ENCODE measurements at places on chromosomes 7 and 10.

- H3K27ac ChIP-seq: no peak overlapping the region
- H3K27me3 ChIP-seq: no peaks in the 10 kb centered on the region
- DNase-seq: no peak
- H3K4me1 ChIP-seq: no peaks in the 10 kb centered on the region
These were observed 455.8 kb downstream of the TFEC start for GRCh38 chr7:115574681-115575291.

- H3K27me3 ChIP-seq: no peaks in the 10 kb centered on the region
- H3K36me3 ChIP-seq: no peaks in the 10 kb centered on the region
- no peak overlapping the region for H3K4me3 ChIP-seq
- no peak overlapping the region for H3K27ac ChIP-seq
- no peak for DNase-seq
These were observed 28.3 kb downstream of the TBATA start for GRCh38 chr10:70756700-70757360.

DNA sequence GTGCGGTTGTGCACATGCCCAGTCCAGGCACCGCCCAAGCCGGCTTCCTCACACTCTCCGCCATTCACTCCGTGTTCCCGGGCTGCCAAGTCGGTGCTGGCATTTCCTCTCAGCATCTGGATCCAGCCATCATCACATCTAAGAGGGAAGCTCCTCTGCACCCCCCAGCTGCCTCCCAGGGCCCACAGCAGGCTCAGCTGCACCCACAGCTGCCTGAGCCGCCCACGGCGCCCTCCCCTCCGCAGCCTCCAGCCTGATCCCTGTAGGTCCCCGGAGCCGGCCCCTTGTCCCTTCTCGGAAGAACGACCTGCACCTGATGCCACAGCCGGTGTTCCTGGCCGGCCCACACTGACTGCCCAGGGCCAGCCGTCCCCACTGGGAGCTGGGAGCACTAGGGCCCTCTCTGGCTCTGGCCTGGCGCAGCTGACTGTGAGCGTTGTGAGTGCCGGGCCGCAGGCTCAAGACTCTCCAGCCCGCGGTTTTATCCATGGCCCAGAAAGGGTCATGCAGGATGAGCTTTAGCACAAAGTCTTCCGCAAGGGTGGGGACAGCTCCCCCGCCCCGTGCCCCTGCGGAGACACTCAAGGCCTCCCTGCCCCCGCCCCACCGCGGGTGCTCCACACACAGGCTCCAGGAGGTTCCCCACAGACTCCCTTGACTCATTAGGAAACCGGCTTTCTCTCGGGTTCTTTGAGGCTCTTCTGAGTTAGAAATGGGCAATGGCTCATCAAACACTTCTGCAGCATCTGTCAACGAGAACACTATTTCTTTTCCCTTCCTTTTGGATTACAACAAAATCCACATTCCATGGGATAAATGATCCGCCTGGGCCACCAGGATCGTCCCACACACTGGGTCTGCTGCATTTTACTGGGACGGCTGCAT, 31.2 kb downstream of the CFAP46 start:
- H3K4me1 ChIP-seq: no peaks in the 10 kb centered on the region
- no peak overlapping the region for H3K27ac ChIP-seq
- DNase-seq: no peak
- H3K27me3 ChIP-seq: no peaks in the 10 kb centered on the region
- no peak overlapping the region for H3K4me3 ChIP-seq
- no peaks in the 10 kb centered on the region for H3K36me3 ChIP-seq

DNA sequence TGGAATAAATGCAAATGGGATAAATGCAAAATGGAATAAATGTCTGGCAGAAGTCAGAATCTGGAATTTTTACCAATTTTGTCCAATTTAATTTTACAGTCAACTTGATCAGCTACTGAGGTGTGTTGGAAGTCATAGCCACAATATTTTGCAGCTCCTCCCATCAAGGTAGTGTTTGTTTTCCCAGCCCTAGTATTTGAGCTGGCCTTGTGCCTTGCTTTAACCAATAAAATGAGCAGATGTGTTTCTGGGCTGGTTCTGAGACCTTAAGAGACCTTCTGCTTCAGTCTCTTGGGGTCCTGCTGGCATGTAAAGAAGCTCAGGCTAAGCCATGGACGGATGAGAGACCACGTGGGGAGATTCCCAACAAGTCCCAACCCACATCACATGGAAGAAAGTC, 42.7 kb upstream of the RSBN1L start:
- peak; percentile 35 for DNase-seq
- H3K4me1 ChIP-seq: peaks cover 33% of the 10 kb centered on the region
- H3K27me3 ChIP-seq: no peaks in the 10 kb centered on the region
- H3K36me3 ChIP-seq: peaks cover 23% of the 10 kb centered on the region

DNA sequence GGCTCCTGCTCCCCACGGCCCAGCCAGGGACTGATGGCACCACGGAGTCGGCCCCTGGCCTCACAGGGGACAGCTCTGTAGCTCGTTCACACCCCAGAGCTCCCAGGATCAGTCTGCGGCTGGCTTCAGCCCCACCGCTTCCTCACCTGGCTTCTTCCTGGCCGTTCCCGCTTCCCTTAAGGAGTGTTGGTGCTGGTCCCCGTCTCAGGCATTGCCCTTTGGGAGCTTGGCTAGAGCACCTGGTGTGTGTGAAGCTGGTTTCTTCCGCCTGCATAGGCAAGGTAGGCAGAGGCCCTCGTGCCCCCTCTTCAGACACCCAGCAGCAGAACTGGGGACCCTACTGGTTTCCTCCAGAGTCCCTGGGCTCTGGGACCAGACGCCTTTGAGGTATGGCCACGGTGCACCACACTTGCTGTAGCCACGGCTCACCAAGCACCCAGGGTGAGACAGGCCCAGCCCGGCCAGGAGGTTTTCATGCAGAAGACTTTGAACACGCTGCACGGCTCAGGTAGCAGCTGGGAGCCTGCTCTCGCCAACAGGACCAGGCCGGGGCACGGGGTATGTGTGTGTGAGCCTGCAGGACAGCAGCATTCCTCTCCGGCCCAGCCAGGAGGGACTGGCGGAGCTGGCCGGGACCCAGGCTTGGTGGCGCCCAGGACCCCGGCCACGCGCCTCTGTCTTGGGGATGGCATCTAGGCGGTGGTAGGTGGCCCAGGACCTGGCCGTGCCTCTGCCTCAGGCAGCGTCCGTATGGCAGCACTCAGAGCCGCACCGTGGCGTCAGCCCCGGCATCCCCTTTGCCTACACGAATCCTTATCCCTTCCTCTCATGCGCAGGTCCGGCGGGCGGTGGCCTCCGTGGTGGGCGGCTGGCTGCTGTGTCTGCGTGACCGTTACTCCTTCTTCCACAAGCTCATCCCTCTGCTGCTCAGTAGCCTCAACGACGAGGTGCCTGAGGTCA, 13.2 kb upstream of the PRKAR1B start:
- H3K4me3 ChIP-seq: no peak overlapping the region
- H3K27me3 ChIP-seq: no peaks in the 10 kb centered on the region
- H3K36me3 ChIP-seq: peaks cover 41% of the 10 kb centered on the region
- H3K4me1 ChIP-seq: no peaks in the 10 kb centered on the region
- DNase-seq: no peak

GRCh38 chr7:149872419-149873073, 1.2 kb upstream of the ATP6V0E2 start:
- H3K36me3 ChIP-seq: peaks cover 14% of the 10 kb centered on the region
- peak; percentile 67 for DNase-seq
- peaks cover 26% of the 10 kb centered on the region for H3K4me1 ChIP-seq
- H3K27me3 ChIP-seq: no peaks in the 10 kb centered on the region

GRCh38 chr7:1757601-1758000, 87.5 kb downstream of the ELFN1 start:
- H3K4me1 ChIP-seq: no peaks in the 10 kb centered on the region
- H3K27me3 ChIP-seq: no peaks in the 10 kb centered on the region
- no peaks in the 10 kb centered on the region for H3K36me3 ChIP-seq
- H3K4me3 ChIP-seq: no peak overlapping the region
- no peak overlapping the region for H3K27ac ChIP-seq

DNA sequence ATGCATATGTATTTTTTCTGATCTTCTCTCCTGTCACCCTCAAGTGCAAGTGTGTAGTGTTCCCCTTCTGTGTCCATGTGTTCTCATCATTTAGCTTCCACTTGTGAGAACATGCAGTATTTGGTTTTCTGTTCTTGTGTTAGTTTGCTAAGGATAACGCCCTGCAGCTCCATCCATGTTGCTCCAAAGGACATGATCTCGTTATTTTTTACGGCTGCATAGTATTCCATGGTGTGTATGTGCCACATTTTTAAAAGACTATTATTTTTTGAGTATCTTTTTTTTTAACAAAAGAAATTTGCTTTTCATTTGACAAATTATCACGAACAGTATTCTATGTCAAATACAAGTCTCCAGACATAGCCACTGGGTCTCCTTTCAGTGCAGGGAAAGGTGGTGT, 110.1 kb upstream of the ZNF746 start:
- no peak for DNase-seq
- H3K36me3 ChIP-seq: peaks cover 31% of the 10 kb centered on the region
- H3K27ac ChIP-seq: no peak overlapping the region
- no peak overlapping the region for H3K4me3 ChIP-seq
- no peaks in the 10 kb centered on the region for H3K27me3 ChIP-seq
- no peaks in the 10 kb centered on the region for H3K4me1 ChIP-seq

- DNase-seq: no peak
- no peak overlapping the region for H3K27ac ChIP-seq
- no peaks in the 10 kb centered on the region for H3K27me3 ChIP-seq
- peaks cover 36% of the 10 kb centered on the region for H3K4me1 ChIP-seq
These were observed 14.5 kb upstream of the JMJD1C start for GRCh38 chr10:63480237-63480636.

GRCh38 chr10:126508535-126509040, 120.3 kb upstream of the ADAM12 start:
- no peak overlapping the region for H3K27ac ChIP-seq
- no peaks in the 10 kb centered on the region for H3K27me3 ChIP-seq
- DNase-seq: no peak
- no peaks in the 10 kb centered on the region for H3K36me3 ChIP-seq

GRCh38 chr7:115827305-115828045, 203.1 kb downstream of the TFEC start:
- H3K4me1 ChIP-seq: no peaks in the 10 kb centered on the region
- H3K27ac ChIP-seq: no peak overlapping the region
- H3K4me3 ChIP-seq: no peak overlapping the region
- H3K27me3 ChIP-seq: no peaks in the 10 kb centered on the region

DNA sequence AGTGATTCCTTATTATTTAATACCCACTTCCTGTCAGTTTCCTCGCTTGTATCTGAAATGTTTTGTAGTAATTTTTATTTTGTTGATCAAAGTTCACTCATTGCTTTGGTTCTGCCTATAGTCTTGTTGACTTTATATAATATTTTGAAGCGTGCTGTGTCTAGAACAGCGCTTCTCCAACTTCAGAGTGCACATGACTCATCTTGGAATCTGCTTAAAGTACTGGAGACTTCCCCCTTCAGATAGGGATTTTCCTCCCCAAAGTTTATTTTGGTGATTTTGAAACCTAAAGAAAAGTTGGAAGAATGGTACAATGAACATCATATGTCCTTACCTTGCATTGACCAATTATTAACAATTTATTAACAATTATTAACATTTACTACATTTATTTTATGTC, 5.8 kb downstream of the COMTD1 start:
- no peak overlapping the region for H3K27ac ChIP-seq
- peaks cover 75% of the 10 kb centered on the region for H3K4me1 ChIP-seq
- no peaks in the 10 kb centered on the region for H3K27me3 ChIP-seq
- peaks cover 78% of the 10 kb centered on the region for H3K36me3 ChIP-seq

GRCh38 chr7:47351233-47352154, 230.4 kb downstream of the TNS3 start:
- no peak overlapping the region for H3K27ac ChIP-seq
- H3K4me1 ChIP-seq: peaks cover 23% of the 10 kb centered on the region
- H3K4me3 ChIP-seq: no peak overlapping the region
- H3K27me3 ChIP-seq: no peaks in the 10 kb centered on the region
- peak; percentile 20 for DNase-seq

DNA sequence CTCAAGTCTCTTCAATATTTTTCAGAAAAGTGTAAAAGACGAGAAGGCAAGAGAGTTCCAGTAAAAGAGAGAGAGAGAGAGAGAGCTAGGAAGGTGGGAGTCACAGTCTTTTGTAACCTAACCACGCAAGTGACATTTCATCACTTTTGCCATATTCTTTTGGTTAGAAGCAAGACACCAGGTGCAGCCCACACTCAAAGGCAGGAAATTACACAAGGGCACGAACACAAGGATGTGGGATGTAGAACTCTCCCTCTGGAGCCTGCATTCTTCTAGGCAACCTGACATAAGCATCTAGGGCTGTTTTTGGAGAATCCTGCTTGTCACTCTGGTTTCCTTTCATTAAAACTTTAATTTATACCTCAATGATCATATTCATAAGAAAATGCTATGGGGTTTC, 1213.1 kb downstream of the DNAJB9 start:
- H3K4me1 ChIP-seq: no peaks in the 10 kb centered on the region
- no peaks in the 10 kb centered on the region for H3K27me3 ChIP-seq
- no peak overlapping the region for H3K27ac ChIP-seq
- no peak overlapping the region for H3K4me3 ChIP-seq
- no peak for DNase-seq

DNA sequence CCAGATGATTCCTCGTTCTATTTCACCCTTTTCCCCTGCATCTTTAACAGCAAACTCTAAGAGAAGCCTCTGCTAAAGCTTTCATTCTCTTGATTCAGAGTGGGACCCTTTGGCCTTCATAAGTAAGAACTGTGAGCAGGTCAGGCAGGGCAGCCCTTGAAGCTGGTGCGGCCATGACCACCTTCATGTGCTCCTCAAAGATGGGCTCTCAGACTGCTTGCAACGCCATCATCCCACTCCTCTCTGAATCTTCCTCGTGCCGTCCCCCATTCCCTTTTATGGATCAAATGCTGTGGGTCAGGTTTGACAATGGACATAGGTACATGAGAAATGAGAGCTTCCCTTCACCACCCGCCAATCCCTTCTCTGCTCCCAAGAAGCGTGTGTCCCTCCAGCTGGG, 207.4 kb downstream of the TCF7L2 start:
- no peak for DNase-seq
- peaks cover 52% of the 10 kb centered on the region for H3K36me3 ChIP-seq
- peak overlapping the region; percentile 7 for H3K27ac ChIP-seq
- peaks cover 14% of the 10 kb centered on the region for H3K4me1 ChIP-seq
- H3K4me3 ChIP-seq: no peak overlapping the region

GRCh38 chr10:63464402-63465292, 1.1 kb downstream of the JMJD1C start:
- H3K36me3 ChIP-seq: no peaks in the 10 kb centered on the region
- no peaks in the 10 kb centered on the region for H3K27me3 ChIP-seq

DNA sequence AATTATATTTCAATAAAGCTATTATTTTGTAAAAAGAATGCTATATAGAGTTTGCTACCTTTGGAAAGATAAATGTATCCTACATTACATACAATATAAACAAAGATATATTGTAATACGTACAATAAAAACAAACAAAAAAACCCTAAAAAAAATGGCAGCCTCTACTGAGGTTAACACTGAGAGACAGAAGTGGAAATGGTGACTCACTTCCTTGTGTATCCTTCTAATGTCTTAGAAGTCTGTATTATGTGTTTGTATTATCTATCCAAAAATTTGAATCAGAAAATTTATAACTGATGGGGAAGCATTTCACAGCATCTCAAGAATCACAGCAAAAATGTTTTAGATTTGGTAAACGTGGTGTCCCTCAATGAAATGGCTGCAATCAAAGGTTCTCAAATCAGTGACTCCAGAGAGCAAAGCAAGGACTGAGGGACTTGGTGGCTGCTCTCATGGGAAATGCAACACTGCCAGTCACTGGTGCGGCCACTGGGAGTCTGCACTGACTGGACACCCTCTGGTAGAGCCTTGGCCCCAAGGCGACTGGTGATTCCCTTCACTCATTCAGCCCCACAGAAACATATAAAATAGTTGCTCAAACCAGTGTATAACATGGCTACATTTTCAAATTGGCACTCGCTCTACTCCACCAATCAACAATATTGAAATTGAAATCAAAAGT, 53.8 kb downstream of the PANK1 start:
- H3K4me1 ChIP-seq: no peaks in the 10 kb centered on the region
- H3K27me3 ChIP-seq: no peaks in the 10 kb centered on the region
- no peak overlapping the region for H3K27ac ChIP-seq
- no peak overlapping the region for H3K4me3 ChIP-seq
